ENCODE measurements at places on chromosomes 6 and 20.

GRCh38 chr20:57595041-57596030 is 24.9 kb downstream of the ZBP1 start:
- ATAC-seq, result no peak

- ATAC-seq, result no peak
These were observed 19.6 kb downstream of the NTSR1 start for GRCh38 chr20:62728028-62728780.

GRCh38 chr20:17969884-17970409 is 1.1 kb downstream of the MGME1 start:
- peak; percentile 5 for ATAC-seq

DNA sequence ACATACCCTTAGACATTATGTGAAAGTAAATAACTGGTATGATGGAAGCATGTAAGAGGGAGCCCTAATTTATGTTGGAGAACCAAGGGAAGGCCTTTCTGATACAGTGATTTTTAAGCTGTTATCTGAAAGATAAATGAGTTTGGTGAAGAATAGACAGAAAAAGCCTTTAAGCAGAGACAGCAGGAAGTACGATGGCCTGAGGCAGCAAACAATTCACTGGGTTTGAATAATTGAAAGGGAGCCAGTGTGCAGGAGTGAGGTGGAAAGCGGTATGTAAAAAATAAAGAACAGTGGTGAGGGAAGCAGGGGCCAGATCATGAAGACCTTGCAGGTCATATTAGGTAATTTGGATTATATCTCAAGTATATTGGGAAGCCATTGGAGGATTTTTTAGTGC is 4.1 kb upstream of the RAB23 start:
- no peak for ATAC-seq

GRCh38 chr6:156957931-156958547 is 180.9 kb downstream of the ARID1B start:
- ATAC-seq, result peak; percentile 64

- ATAC-seq, result no peak
These were observed 21.6 kb upstream of the TMEM217 start for GRCh38 chr6:37279366-37280134.

DNA sequence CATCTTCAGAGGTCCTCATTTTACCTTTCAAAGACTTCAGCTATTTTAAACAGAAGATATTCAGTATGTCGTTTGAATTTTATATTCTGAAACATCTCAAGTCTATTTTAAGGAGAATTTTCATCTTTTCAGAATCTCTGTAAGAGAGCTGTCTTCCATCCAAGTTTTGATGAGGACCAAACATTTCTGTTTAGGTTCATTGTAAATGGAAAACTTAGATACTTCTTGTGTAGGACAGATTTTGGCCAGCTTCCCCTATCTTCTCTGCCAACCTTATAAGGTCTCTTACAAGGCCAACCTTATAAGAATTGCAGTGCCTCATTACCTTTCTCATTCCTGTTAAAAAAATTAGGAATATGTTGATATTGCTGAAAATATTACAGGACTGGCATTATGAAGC is 88.1 kb downstream of the AKAP7 start:
- ATAC-seq, result no peak

GRCh38 chr20:9018346-9018745 is 50.5 kb upstream of the PLCB4 start:
- ATAC-seq, result no peak

DNA sequence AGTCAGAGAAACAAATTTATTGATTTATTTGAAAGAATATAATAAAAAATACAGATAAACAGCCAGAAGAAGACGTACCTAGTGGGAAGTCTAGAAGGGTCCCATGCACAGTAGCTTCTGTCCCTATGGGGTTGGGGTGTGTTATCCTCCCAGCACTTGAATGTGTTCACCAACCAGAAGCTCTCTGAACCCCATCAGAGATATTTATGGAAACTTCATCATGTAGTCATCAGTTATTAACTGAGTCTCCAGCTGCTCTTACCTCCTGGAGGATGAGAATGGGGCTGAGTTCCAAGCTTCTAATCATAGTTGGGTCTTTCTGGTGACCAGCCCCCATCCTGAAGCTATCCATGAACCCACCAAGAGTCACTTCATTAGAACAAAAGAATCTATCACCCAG is 15.4 kb upstream of the USP45 start:
- no peak for ATAC-seq

DNA sequence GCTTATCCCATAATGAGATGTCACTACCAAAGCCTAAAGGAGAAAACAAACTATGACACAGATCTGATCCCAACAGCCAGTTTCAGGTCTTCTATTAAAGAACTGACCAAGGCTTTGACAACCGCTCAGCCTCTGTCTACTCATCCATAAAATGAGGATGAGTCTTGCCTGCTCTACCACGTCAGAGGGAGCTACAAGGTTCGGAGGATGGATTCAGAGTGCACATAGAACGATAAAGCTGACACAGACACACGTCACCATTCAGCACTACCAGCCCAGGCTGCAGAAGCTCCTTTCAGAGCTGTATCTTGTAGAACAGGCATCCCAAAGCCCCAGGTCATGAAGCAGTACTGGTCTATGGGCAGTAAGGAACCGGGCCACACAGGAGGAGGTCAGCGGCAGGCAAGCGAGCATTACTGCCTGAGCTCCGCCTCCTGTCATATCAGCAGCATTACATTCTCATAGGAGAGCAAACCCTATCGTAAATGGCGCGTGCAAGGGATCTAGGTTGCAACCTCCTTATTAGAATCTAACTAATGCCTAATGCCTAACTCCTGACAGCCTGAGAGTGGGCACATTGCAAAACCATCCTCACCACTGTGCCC is 25.1 kb downstream of the KIF16B start:
- no peak for ATAC-seq

DNA sequence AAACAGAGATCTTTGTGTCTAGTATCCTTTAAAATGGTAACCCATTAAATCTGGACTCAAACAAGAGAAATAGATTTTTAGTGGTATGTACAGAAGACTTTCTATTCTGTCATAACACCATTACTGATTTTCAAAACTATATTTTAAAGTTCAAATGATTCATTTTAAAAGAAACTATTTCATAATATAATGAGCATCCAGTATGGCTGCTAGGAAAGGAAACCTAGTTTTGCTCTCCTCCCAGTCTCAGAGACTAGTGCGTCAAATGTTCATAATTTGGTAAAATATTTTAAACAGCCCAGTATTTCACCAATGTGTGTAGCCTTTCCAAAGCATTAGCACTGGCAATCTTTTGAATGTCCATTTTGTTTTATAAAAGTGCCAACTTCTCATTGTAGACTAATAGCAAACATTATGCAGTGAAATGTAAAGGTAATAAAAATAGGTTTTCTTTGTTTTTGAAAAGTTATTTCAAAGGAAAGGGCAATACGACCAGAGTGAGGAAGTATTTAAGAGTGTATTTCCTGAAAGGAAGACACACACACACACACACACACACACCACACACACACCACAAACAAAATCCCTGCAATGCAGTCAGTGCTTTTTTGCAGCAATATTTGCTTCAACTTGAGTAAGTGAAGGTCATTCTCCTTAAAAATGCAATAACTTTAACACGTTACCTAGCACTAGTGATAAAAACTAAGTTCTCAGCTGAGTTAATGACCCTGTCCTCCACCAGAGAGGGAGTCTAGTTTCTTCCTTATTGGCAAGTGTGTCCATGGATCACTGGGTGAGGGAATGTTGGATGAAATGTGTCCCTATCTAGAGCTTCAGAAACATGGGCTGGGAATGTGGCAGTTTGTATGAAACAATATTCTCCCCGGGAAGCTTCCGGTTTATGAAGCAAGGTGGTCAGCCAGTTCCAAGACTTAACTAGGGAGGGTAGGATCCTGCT is 4.6 kb downstream of the PPP1R3G start:
- no peak for ATAC-seq

DNA sequence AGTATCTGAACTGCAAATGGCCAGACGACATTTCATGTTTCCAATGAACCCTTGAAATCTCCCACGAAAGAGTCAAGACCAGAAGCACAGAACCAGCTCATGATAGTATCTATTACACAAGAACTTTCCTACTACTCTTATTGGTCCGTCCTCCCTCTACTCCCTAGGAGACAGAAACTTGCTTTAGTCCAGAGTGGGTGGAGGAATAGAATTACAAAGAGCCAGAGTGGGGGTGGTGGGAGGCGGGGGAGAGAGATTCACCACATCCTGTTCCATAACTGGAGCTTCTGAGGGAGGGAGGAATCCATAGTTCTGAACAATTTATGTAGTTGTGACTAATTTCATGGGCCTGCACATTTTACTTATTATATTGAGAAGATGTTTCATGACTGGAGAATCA is 18.5 kb upstream of the WFDC10A start:
- ATAC-seq, result no peak

DNA sequence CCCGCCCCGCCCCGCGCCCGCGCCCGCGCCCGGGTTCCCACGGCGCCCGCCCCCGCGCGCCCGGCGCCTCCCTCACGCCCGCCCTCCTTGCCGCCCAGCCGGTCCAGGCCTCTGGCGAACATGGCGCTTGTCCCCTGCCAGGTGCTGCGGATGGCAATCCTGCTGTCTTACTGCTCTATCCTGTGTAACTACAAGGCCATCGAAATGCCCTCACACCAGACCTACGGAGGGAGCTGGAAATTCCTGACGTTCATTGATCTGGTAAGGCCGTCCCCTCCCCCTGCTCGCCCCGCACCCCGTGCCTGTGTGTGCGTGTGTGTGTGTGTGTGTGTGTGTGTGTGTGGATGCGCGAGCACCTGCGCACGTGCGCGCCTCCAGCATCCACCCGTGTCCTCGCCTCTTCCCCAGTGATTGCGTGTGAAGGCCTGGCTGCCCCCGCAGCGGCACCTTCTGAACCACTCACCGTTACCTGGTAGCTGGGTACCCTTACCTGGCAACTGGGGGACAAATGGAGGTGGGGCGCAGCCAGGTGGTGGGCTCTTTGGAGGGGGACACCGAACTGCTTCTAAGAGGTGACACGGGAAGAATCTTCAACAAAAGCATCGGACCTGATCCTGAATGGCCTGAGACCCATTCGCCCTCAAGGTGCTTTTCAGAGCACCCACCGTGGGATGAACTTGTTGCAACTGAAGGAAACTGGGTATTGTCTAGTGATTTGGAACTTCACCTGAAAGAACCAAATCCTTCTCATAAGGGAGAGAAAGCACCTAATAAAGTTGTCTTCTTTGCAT is at the start of gene AIG1:
TSS of gene AIG1 (plus strand) at position 84 of the 791 bp plus-strand sequence. CDS start at position 121, 37 bp downstream.
- ATAC-seq, result peak; percentile 87

- ATAC-seq, result no peak
These were observed 215.5 kb downstream of the ZDHHC14 start for GRCh38 chr6:157596461-157596860.

DNA sequence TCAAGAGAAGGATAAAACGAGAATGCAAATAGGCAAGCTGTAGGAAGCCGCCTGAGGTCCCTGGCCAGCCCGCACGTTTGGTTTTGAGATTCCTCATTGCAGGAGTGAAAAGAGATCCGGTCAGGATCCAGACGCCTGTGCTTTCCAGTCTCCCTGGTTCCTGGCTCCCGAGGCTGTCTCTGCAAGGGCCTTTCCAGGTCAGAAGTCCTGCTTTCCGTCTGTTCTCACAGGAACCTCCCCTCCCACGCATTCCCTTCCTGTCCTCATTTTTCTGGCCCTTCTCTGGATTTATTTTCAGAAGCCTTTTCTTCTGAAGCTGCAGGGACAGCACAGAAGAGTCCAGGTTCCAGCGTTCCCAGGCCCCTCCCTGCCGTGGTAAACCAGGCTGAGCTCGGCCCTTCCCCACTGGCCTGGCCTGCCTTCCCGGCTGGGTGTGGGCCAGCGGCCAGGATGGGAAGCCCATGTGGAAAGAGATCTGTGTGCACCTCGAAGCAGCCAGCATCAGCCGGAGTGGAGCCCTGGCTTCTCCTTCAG is 54.0 kb downstream of the TMEM242 start:
- no peak for ATAC-seq

DNA sequence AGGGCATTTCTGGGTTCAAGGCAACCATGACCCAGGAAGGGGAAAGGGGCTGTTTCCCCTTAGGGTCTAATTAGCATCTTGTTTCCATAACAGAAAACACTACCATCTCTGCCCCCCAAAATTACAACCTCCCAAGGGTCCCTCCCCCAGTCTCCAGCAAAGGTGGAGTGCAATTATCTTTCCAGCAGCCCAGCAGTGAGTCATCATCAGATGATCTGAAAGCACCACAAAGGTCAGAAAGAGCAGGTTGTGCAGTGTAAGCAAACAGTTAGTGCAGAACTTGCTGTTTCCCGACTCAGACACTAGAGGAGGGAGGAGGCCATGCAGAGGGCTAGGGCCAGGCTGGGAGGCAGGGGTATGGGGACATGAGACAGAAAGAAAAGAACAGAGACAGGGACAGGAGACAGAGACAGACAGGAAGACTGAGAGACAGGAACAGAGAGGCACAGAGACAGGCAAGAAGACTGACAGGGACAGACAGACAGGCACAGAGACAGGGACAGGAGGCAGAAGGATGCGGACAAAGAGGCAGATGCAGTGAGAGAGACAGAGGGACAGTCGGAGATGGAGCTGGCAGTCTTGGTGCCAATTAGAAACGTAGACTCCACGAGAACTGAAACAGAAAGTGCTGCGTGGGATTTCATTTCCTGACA is 62.5 kb downstream of the PYGB start:
- ATAC-seq, result peak; percentile 95

DNA sequence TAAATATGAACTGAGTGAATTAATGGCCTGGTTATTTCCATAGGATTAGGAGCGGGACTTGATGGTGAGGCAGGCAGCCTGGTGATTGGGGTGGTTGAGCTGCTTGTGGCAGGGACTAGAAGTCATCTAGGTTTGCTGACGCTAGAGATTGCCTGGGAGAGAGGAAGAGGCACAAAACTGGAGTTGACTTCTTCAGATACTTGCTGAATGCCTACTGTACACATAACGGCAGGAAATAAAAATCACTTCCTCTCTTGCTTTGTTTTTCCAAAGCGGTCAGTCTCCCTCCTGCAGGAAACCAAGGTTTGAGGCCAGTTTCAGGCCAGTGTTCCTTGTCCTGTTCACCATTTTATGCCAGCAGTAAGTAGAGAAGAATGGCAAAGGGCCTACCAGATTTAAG is 36.7 kb upstream of the MYLIP start:
- no peak for ATAC-seq

- no peak for ATAC-seq
These were observed 289.4 kb downstream of the RNF144B start for GRCh38 chr6:18676548-18676947.

DNA sequence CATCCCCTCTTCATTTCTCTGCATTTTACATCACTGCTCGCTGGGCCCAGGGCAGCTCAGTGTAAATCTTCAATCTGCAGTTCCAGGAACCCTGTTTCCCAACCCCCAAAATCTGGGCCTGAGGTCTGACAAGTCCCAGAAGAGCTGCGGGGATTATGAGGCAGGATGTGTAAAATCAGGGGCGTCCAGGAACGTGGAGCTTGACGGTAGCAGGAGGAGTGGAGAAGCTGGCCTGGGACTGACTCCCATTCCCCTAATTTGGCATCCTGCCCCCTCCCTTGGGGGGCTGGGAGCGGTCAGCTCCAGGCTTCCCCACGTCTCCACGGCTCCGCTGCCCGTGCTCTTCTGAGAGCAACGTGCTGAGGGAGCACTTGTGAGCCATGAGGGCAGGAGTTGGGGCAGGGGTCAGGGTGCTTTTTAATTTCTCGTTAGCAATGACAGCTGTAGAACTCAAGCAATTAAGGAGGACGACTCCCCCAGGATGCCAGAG is 23.4 kb upstream of the VEGFA start:
- no peak for ATAC-seq

Data from stimulated activated memory B cell treated with anti-CD40 and anti-IgM and Interleukin-4, amounts not matched to agents 10 μg/mL and 1 μg/mL and 100 μg/mL, for 72 hours (primary cell).